Neural progenitor cell (in vitro differentiated cells): ENCODE measurements at places on chromosomes 11 and 22.
A peak's percentile ranks its signal among the peaks of the same experiment; 100 is the strongest.

DNA sequence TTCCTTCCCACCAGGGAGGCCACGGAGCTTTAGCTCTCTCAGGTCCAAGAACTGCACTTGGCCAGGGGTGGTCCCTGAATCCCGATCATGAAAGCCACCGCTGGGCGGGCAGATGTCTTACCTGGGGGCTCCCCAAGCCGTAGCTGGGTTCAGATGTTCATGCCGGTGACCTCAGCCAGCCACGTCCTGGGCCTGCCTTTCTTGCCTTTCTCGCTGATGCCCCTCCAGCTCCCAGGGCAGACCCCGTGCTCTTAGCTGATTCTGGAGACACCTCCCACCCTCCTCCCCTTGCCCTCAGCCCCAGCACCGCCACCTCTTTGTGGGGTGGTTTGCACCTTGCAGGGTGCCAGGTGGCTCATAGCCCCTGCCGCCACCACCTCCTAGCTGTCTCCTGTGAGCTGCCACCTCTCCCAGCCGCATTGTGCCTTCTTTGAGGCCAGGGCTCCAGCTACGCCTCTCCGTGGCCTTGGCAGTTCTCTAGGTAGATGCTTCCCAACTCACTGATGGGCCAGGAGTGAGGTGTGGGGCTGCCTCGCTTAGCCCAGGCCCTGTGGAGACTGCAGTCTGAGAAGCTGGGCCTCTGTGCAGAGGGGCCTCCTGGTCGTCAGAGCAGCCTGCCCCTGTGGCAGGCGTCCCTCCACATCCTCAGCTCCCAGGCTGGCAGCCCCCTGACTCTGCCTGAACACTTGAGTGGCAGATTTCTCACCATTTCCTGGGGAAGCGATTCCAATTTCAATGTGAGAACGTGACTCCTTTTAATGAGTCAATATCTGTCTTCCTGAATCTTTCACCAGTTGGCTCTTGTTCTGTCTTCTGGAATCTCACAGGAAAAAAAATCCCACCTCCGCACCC is 97.6 kb upstream of the B3GAT1 start:
- no peaks in the 10 kb centered on the region for H3K36me3 ChIP-seq
- H3K4me1 ChIP-seq, result peaks cover under 1% of the 10 kb centered on the region
- no peaks in the 10 kb centered on the region for H3K27me3 ChIP-seq
- no peak overlapping the region for H3K4me3 ChIP-seq
- no peak overlapping the region for H3K27ac ChIP-seq
- DNase-seq, result no peak

DNA sequence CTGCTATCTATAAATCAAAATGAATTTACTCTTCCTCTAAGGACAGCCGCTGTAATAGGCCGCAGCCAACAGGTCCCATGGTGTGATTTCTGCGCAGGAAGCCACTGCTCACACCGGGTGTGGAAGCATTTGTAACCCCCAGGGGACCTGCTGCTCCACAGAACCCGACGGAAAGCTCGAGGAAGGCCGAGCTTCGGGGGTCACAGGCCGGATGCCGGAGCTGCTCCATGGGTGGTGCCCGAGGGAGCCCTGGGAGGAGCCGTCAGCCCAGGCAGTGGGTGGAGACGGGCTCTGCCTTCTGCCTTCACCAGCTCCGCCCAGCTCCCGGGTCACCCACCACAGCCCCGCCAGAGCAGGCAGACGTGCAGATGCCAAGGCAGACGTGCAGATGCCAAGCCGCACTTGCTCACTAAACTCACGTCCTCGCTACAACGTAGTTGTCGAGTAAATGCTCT is 63.5 kb downstream of the BRD1 start:
- H3K27ac ChIP-seq, result no peak overlapping the region
- DNase-seq, result no peak
- H3K36me3 ChIP-seq, result no peaks in the 10 kb centered on the region

- H3K36me3 ChIP-seq, result no peaks in the 10 kb centered on the region
- H3K4me1 ChIP-seq, result peaks cover 17% of the 10 kb centered on the region
- no peaks in the 10 kb centered on the region for H3K27me3 ChIP-seq
Observed at GRCh38 chr11:132980670-132981069, 551.6 kb downstream of the OPCML start.

GRCh38 chr11:122714004-122714403 is 58.5 kb downstream of the UBASH3B start:
- H3K4me3 ChIP-seq, result no peak overlapping the region
- no peaks in the 10 kb centered on the region for H3K36me3 ChIP-seq
- no peak for DNase-seq
- no peaks in the 10 kb centered on the region for H3K4me1 ChIP-seq

DNA sequence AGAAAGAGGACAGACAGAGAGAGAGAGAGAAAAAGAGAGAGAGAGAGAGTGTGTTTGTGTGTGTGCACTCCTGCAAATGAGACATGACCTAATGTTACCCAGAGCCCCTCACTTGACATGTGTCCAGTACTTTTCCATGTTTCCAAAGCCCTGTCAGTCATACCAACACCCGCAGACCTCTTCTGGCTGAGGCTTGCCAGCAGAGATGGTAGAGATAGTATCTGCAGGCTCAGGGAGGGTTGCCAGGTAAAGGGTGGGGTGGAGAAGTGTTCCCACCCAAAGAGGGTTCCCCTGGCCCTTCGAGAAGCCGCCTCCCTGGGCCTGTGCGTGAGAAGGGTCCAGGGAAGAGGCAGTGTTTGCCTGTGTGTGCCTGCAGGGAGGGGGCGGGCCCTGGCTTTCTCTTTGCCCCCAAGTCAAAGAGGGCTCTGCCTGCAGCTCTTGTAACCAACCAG is 40.7 kb downstream of the POU2F3 start:
- peaks cover 11% of the 10 kb centered on the region for H3K4me1 ChIP-seq
- no peaks in the 10 kb centered on the region for H3K27me3 ChIP-seq
- no peak for DNase-seq
- no peak overlapping the region for H3K4me3 ChIP-seq
- H3K27ac ChIP-seq, result no peak overlapping the region

DNA sequence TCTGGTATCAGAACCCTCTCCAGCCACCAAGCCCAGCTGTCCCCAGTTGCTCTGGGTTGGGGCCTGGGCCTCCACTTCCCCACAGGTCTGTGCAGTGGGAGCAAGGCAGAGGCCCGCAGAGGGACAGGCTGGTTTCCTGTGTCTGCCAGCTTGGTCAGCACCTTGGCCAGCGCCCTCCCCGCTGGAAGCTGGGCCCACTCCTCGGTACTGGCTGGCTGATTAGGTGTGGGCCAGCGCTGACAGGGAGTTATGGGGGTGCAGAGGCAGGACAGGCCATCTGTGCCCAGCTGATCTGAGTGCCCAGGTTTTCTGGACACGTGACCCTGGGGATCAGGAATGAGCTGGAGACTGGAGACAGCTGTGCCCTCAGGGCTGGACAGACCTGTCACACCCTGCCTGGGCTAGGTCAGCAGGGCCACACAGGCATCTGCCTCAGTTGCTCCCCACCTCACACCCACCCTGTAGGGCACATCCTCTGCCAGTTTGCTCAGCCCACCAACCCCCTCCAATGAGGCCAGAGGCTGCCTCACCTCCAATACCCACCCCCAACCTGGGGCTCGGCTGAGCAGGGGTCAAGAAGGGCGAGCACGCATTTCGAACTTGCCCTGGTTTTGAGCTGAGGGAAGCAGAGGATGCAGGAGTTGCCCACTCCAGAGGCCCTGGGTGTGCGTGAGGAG is 175.3 kb downstream of the IGLL1 start:
- H3K36me3 ChIP-seq, result no peaks in the 10 kb centered on the region
- no peak overlapping the region for H3K4me3 ChIP-seq
- H3K27me3 ChIP-seq, result no peaks in the 10 kb centered on the region

- H3K4me3 ChIP-seq, result no peak overlapping the region
- no peak overlapping the region for H3K27ac ChIP-seq
- H3K36me3 ChIP-seq, result no peaks in the 10 kb centered on the region
- H3K27me3 ChIP-seq, result no peaks in the 10 kb centered on the region
- DNase-seq, result no peak
- no peaks in the 10 kb centered on the region for H3K4me1 ChIP-seq
Observed at GRCh38 chr11:72378704-72379383, 55.5 kb downstream of the CLPB start.

DNA sequence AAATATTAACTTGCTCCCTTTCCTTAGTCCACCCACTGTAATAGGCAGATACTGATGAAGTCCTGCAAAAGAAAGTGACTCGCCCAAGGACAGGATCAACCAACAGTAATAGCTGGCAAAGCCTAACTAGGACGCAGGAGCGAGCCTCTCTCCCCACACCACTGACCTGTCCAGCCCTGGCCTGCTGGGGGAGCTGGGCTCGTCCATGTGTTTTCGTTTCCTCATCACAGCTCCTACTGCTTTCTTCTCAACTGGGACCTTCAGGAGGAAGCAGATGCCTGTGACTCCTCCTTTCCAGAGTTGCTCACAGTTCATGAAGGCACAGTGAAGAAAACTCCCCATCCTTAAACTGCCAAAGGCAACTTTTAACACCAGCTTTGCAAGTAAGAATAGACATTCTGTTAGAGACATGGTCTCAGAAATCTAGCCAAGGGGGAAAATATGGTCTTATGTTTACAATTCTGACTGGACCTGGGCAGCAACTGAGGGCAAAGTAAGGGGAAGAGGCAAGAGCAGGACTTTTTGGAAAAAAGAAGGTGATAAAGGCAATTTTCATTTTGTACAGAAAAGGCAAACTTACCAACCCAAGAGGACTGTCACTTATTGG is 11.6 kb upstream of the GPHA2 start:
- H3K4me3 ChIP-seq, result no peak overlapping the region
- DNase-seq, result no peak
- H3K27ac ChIP-seq, result no peak overlapping the region
- H3K4me1 ChIP-seq, result no peaks in the 10 kb centered on the region
- no peaks in the 10 kb centered on the region for H3K27me3 ChIP-seq

DNA sequence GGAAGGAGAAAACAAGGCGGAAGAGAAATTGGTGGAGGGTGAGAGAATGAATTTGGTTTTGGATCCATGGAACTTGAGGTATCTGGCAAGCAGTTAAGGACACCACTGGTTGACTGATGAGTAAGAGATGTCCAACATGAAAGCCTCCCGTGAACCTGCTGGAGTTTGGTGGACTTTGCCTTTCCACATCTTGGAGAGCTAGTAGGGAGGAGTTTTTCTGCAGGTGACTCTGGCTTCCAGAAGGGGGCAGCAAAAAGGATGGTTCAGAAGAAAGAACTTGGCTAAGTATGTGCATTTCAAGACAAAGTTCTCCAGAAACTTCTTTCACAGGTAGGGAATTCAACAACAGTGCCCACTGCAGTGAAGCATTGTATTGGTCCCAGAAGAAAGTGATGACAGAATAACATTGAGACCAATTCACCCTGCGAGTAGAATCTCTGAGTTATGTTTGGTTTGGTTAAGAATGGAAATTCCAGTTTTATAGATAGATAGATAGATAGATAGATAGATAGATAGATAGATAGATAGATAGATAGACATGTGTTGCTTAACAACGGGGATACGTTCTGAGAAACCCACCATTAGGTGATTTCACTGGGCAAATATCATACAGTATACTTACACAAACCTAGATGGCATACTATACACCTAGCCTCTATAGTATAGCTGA is 28.5 kb downstream of the DCDC1 start:
- H3K27me3 ChIP-seq, result no peaks in the 10 kb centered on the region
- no peaks in the 10 kb centered on the region for H3K36me3 ChIP-seq
- DNase-seq, result peak; percentile 49

GRCh38 chr11:94186342-94187203 is 57.9 kb downstream of the PANX1 start:
- H3K4me3 ChIP-seq, result no peak overlapping the region
- no peak for DNase-seq
- no peaks in the 10 kb centered on the region for H3K27me3 ChIP-seq
- H3K27ac ChIP-seq, result no peak overlapping the region
- H3K36me3 ChIP-seq, result peaks cover 12% of the 10 kb centered on the region
- peaks cover 4% of the 10 kb centered on the region for H3K4me1 ChIP-seq

- H3K27me3 ChIP-seq, result no peaks in the 10 kb centered on the region
- H3K4me3 ChIP-seq, result no peak overlapping the region
- no peak overlapping the region for H3K27ac ChIP-seq
- no peak for DNase-seq
Observed at GRCh38 chr11:111428113-111428876, 49.2 kb upstream of the POU2AF1 start.

DNA sequence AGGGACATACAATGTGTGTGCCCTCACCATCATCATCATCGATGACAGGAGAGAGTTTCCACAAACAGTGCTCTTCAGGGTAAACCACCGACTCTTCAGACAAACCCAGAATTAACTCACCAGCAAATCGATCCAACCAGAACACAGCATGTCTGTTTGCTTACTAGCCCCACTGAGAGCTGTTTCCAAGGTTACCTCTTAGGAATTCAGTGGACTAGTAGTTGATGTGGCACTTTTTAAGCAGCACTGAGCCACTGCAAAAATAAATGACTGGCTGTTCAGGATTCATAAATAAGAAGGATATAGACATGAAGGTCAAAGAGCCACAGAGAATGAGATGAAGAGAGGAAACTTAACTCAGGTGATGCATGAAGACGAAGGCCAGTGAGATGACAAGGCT is 83.1 kb downstream of the PARVA start:
- H3K27me3 ChIP-seq, result no peaks in the 10 kb centered on the region
- DNase-seq, result peak; percentile 12
- H3K4me3 ChIP-seq, result no peak overlapping the region
- H3K36me3 ChIP-seq, result no peaks in the 10 kb centered on the region
- peaks cover 24% of the 10 kb centered on the region for H3K4me1 ChIP-seq
